Choroid plexus epithelial cell (primary cell): ENCODE measurements at places on chromosomes 6 and 20.

GRCh38 chr6:53011979-53012378 is 16.9 kb upstream of the GSTA4 start:
- DNase-seq: peak; percentile 45

- DNase-seq: no peak
Measured at GRCh38 chr6:123515715-123516114, 121.0 kb downstream of the TRDN start.

- DNase-seq: no peak
Measured at GRCh38 chr6:106617302-106617701, 12.0 kb downstream of the RTN4IP1 start.

- no peak for DNase-seq
Measured at GRCh38 chr6:74870403-74870802, 335.4 kb downstream of the COL12A1 start.

DNA sequence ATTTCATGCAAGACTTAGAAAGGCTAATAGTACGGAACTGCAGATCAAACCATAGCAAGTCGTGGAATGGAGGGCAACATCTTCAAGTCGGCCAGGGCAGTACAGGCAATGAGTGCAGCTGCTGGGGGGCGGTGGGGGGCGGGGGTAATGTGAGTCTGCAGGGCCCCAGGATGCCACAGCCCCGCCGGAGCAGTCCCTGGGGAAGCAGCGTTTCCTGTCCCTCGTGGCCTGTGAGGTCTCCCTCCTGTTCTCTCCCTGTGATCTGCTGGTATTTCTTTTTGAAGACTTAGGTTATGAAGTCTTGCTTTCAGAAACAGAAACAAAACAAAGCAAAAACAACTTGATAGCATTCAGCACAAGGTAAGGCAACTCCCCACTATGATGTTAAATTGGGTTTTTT is 351.9 kb downstream of the FOXA2 start:
- no peak for DNase-seq

GRCh38 chr20:51696304-51697071 is 71.7 kb downstream of the ATP9A start:
- DNase-seq: peak; percentile 43

GRCh38 chr20:417801-418342 is 9.8 kb downstream of the RBCK1 start:
- DNase-seq: no peak

GRCh38 chr6:140571145-140571544 is 1196.7 kb upstream of the CITED2 start:
- DNase-seq: no peak

DNA sequence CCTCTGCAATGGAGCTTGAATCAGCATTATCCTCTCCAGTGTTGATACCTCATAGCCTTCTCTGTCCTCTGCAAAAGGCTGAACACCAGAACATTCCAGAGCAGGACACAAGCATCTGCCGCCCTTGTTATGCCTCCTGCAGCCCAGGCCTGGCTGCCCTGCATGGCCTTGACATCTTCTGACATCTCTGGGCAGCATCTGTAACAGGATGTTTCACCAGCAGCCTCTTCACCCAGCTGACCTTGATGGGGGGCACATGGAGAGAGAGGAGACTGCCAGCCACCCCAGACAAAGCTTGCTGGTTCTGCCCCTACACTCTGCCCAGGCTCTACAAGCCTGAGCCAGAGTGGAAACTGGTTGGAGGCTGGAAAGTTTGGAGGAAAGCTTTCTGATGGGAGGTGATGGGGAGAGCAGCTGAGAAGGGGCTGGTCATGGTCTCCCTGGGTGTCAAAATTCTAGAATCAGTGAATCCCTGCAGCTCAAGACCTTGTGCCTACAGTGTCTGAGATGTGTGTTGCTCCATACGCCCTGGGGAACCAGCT is 145.1 kb downstream of the MRPL14 start:
- DNase-seq: no peak

- DNase-seq: no peak
Measured at GRCh38 chr6:121607721-121608120, 172.3 kb downstream of the GJA1 start.

DNA sequence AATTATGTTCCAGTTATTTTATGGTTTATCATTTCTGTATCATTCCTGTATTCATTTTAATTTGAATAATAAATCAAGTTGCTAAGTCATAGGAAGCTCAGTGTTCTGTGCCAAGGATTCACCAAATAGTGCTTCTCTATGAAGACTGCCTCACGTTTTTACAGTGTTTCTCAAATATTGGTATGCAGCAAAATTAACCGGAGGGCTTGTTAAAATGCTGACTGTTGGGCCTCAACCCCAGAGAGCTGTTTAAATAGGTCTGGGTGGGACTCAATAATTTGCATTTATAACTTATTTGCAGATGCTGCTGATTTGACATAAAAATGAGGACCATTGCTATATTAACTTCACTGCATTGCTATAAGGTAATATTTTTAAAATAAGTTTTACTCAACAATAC is 166.7 kb downstream of the TINAG start:
- DNase-seq: no peak

- DNase-seq: no peak
Measured at GRCh38 chr6:101845621-101846020, 452.1 kb downstream of the GRIK2 start.

- peak; percentile 25 for DNase-seq
Measured at GRCh38 chr6:131101911-131102680, 33.2 kb upstream of the AKAP7 start.

DNA sequence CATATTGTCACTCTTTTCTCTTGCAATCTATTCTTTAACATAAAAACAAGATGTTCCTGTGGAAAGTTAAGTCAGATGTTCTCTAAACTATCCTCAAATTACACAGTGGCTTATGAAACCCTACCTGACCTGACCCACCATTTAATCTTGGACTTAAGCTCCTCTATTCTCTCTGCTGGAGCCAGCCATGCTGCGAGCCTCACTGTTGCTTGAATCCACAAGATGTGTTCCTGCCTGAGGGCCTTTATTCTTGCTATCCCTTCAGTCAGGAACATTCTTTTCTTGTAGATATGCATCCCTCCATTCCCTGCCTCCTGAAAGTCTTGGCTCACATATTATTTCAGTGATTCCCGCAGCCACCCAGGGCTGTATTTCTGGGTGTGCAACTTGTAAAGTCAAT is 283.2 kb downstream of the EPHA7 start:
- no peak for DNase-seq

DNA sequence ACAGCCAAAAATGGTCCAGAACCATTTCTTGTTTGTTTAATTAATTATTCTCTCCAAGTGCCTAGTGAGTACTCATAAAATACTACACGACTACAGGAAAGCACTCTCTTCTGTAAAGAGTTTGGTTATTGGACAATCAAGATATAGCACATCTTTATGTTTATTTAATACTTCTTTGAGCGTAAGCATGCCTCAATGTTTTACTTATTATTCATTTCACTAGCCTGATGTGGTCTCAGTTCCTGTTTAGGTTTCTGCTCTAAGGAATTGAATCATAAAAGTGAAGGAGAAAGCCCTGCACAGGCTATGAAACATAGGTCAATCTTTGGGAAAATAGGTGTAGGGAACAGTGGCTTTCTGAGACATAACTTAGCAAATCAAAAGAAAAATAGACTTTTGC is 45.9 kb upstream of the AIG1 start:
- DNase-seq: no peak

DNA sequence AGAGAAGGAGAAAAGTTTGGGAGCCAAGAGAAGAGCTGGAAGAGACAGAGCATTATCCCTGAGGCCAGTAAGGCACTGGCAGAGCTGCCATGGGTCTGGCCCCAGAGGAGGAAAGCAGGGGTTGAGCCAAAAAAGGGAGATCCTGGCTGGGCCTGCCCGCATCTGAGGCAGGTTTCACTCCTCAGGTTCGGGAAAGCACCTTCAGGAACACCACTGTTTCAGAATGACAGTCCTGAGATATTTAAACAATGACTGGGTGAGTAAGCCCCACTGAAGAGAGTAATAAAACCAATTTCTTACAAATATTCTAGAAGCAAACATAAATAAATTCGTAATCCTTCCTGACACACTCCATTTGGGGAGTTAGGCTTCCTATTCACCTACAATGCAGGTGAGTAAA is 152.2 kb downstream of the BACH2 start:
- DNase-seq: no peak

- DNase-seq: no peak
Measured at GRCh38 chr6:111740506-111740905, 132.7 kb downstream of the FYN start.

DNA sequence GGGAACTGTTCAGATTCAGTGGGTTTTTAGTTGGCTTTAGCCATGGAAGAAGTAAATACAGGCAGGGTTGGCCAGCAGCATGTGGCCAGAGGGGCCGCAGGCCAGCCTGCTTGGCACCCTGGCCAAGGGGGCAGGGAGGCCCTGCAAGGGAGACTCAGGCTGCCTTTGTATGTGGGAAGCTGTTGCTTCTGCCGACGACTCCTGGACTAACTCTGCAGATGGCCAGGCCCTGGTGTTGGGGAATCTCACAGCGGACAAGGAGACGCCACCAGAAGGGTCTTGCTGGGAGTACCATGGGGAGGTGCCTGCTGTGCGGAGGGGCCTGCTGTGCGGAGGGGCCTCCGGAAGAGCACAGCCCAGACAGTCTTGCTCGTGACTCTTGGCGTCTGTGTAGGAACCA is 25.2 kb downstream of the PYGB start:
- DNase-seq: no peak

GRCh38 chr6:9553002-9553401 is 861.9 kb downstream of the TFAP2A start:
- DNase-seq: no peak

DNA sequence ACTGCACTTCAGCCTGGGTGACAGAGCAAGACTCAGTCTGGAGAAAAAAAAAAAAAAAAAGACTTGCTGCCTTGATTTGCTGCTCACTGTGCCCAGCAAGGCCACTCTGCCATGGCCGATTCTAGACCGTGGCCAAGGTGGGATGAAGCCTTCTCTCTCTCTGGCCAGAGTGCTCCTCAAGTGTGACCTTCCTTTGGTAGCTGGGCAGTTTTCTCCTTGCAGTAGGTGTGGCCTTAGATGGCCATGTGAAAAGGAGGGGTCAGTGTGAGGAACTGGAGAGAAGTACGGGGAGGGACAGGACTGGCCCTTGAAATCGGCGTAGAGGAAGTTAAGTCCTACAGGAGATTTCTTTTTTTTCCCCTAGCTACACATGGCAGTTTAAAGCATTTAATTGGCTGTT is 272.0 kb downstream of the ARID1B start:
- no peak for DNase-seq

GRCh38 chr6:147195510-147195909 is 8.7 kb upstream of the STXBP5 start:
- no peak for DNase-seq

- no peak for DNase-seq
Measured at GRCh38 chr6:167824591-167825331, 1.9 kb upstream of the AFDN start.

GRCh38 chr6:89797317-89797716 is 22.3 kb downstream of the MDN1 start:
- peak; percentile 98 for DNase-seq

DNA sequence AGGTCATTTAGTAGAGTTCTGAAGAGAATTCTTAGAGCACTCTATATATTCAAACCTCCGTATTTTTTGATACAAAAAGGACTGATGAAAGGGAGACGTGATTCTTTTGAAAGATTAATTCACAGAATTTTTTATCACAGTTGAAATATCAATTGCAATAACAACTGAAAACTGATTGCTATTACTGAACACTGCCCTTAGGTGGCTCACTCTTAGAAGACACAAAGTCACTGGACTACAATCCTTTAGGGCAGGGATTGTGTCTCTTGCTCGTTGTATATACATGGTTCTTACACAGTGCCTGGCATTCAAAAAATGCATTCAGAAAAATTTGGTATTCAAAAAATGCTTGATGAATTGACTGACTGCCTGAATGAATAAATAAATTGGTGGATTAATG is 17.1 kb upstream of the CALHM6 start:
- DNase-seq: peak; percentile 78

GRCh38 chr6:47536816-47537401 is 59.3 kb downstream of the CD2AP start:
- DNase-seq: no peak

DNA sequence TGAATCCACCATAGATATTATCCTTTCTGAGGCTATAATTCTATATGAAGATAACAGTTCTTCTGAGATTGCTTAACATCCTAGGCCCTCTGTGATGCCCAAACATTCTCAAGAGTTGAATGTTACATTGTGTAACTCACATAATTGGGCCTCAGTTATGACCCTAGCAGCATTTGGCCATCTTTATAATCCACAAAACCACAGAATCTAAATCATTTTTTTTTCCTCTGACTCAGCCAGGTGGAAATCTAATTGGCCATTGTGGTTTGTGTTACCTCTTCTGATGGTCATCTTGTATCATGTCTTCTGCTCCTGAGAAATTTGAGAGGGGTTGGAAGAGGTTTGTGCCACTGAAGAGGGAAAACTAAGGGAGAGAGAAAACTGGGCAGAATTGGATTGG is 99.5 kb downstream of the LINC00237 start:
- DNase-seq: no peak

DNA sequence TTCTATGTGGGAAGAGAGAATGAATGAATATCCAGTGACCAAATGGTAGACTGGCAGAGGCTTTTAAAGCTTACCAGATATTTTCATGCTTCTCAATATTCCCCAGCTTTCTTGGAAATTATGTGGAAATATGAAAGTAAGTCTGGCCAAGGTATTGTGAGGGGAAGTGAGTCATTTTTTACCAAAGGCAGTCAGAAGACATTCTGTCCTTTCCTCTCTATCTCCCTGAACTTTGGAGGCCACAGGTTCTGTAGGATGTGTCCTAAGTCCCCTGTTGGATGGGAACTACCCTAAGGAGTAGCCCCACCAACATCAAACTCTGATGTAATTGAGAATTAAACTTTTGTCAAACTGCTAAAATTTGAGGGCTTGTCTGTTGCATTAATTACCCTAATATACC is 593.8 kb upstream of the NRSN1 start:
- peak; percentile 65 for DNase-seq

- DNase-seq: no peak
Measured at GRCh38 chr6:125107896-125108295, 45.7 kb upstream of the TPD52L1 start.

GRCh38 chr6:70507161-70507560 is 59.6 kb upstream of the SDHAF4 start:
- DNase-seq: no peak

DNA sequence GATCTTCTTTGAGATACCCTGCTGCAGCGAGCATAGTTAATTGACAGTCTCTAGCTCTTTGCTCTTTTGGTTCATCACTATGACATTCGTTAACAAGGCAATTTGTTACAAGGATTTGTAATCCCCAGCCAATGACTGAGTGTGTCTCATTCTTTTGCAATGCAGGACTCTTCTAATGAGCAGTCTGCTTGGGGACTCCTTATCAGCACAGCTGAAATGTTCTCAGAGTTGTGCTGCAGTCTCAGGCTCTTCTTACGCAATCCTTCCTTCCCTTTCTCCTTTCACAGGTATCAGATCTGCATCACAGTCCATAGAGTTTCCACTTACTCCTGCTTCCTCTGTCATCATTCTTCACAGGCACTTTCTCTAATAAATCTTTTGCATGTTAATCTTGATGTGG is 161.2 kb upstream of the OGFRL1 start:
- peak; percentile 16 for DNase-seq

DNA sequence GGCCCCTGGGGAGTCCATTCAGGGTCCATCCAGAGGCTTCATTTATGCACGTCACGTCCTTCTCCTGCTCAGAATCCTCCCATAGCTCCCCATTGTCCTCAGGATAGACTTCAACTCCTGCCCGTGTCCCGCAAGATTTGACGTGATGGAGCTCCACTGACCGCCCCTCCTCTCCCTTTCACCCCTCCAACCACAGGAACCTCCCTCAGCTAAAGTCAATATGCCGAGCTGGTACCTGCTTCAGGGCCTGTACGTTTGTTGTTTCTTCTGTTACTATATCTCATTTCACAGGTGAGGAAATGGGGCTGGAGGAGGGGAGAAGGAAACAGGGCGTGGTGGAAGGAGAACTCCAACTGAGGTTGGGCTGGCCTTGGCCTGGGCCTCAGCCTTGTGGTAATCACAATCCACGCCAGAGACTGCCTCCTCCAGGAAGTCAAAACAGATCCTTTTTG is 38.6 kb downstream of the CEBPB start:
- no peak for DNase-seq
